ENCODE measurements at places on chromosomes 1 and 21. TPM values are rescaled to one million over a fixed set of nuclear protein-coding genes. Genes with fewer than 3 reads are reported as not detected.

ITLN2 gene
- not detected for total RNA-seq

DNA sequence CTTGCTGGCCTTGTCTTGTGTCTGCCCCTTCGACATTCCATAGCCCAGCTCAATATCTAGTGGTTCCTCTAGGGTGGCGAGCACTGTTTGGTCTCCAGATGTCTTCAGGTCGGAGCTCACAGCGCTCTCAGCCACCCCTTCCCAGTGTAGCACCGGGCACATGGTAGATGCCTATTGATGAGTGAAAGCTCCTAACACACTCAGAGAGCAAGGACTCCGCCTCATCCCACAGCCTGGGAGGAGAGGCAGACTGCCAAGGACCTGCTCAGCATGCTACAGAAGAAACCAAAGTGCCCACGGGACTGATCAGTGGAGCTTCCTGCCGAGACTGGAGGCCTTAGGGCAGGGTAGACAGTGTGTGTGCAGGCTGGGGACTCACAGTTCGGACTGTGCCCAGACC, 10.9 kb downstream of the PCSK9 start:
- peaks cover 8% of the 10 kb centered on the region for H3K27me3 ChIP-seq
- no peak overlapping the region for H3K27ac ChIP-seq
- no peaks in the 10 kb centered on the region for H3K36me3 ChIP-seq

DNA sequence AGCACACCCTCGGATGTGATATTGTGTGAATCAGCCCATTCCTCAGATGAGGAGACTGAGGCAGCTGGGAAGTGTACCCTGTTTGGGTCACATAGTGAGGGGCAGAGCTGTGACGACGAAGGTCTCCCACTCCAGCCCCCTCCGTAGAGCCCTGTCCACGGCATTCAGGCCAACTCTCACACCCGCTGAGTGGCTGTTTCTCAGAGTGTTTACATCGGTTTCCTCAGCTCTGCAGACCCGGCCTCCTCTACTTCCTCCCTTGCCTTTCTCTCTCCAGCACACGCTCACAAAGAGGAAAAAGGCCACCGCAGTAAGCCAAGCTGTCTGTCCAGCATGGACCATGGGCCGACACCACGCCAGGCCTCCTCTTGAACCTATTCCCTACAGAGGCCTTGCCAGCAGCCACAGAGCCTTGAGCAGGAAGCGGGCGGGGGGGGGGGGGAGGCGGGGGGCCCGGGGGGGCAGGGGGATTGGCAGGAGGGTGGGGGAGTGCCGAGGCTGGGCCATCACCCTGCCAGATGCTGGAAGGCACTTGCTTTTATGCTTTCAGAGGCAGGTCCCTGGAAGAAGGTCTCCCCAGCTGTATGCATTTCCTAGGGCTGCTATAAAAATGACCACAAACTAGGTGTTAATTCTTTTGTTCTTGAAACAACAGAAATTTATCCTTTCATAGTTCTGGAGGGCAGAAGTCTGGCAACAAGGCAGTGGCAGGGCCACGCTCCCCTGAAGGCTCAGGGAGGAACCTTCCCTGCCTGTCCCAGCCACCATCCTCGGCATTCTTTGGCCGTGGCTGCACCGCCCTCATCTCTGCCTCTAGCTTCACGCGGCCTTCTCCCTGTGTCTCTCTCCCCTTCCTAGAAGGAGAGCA, 178.4 kb downstream of the PSMG1 start:
- no peaks in the 10 kb centered on the region for H3K36me3 ChIP-seq
- H3K27me3 ChIP-seq, result no peaks in the 10 kb centered on the region

DNA sequence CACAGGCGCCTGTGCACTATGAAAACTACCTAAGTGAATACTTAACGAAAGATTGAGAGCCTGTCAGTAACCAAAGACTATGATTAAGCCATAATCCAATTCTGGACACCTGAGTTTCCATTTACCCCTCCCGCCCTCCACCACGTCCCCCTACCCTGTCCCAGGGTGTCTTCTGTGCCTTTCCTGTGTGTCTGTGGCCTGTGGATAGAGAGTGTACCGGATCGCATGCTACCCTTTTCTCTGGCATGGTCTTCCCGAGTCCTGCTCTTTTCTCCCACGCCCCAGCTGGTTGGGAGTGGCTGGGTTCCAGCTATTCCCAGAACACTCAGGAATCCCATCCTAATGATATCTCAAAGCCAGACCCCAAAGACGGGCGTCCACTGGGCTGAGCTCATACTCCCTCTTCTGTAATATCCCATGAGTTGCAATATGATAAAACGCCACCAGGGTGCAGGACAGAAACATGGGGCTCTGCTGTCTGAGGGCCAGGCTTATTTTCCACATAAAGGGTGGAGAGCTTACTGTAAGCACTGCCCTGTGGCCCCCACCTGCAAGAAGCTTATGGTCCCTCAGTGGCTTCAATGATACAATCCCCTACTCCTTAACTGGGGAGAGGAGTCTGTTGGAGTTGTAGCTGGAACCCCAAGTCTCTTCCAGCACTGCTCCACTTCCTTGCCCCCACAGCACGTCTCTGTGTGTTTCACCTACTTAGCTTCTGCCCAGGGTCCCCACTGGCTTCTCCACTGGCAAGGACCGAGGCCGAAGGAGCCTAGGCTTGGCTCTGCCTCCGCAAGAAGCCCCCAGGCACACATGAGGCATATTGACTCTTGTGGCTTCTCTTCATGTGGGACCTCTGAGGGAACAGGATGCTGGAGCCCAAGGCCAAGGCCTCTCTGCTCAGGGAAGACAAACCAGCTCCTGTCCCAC, 17.6 kb upstream of the ALX3 start:
- peaks cover 48% of the 10 kb centered on the region for H3K27me3 ChIP-seq
- H3K4me1 ChIP-seq, result peaks cover 8% of the 10 kb centered on the region
- H3K4me3 ChIP-seq, result no peak overlapping the region
- H3K27ac ChIP-seq, result no peak overlapping the region

NUDT17 gene
- 1.8 TPM for total RNA-seq

GRCh38 chr1:205444931-205445645, 10.8 kb downstream of the BLACAT1 start:
- peaks cover 6% of the 10 kb centered on the region for H3K4me1 ChIP-seq
- peak; percentile 76 for DNase-seq
- H3K27ac ChIP-seq, result no peak overlapping the region
- H3K4me3 ChIP-seq, result no peak overlapping the region

GRCh38 chr1:226661965-226662364, 77.1 kb downstream of the ITPKB start:
- H3K27me3 ChIP-seq, result no peaks in the 10 kb centered on the region
- H3K36me3 ChIP-seq, result no peaks in the 10 kb centered on the region
- peak overlapping the region; percentile 76 for H3K27ac ChIP-seq
- DNase-seq, result no peak

TMEM35B gene
- 23.0 TPM for total RNA-seq

ETS2 gene
- total RNA-seq, result 2.7 TPM

GRCh38 chr1:19330449-19331135, 18.5 kb downstream of the SLC66A1 start:
- H3K4me1 ChIP-seq, result peaks cover 3% of the 10 kb centered on the region
- peaks cover 23% of the 10 kb centered on the region for H3K36me3 ChIP-seq
- DNase-seq, result peak; percentile 80
- H3K27me3 ChIP-seq, result no peaks in the 10 kb centered on the region

DNA sequence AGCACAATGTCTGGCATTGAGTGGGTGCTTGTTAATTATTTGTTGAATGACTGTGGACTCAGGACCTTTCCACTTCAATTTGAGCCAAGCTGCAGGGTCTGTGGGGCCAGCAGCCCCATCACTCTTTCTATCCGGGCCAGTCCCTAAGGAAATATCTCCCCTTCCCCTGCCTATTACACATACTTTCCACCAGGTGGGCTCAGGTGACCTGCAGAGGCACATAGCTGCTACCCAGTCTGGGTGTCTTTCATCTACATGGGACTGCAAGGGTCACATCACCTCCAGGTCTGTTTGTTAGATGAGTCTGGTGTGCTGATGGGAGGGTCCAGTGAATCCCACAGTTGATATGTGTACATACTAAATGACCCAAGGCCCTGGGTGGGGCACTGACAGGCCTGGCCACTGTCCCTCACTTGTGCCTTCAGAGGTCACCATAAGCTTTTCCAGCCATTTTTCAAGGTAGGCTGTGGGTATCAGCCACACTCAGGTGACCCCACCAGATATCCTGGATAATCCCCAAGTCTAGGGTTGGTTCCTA, 59.5 kb upstream of the KDM4A start:
- no peak for DNase-seq
- H3K4me3 ChIP-seq, result no peak overlapping the region
- peaks cover 5% of the 10 kb centered on the region for H3K36me3 ChIP-seq
- no peaks in the 10 kb centered on the region for H3K27me3 ChIP-seq
- H3K4me1 ChIP-seq, result peaks cover 10% of the 10 kb centered on the region
